ENCODE measurements at places on chromosomes 6 and 20. TPM values are rescaled to one million over a fixed set of nuclear protein-coding genes. Genes with fewer than 3 reads are reported as not detected.

LGSN gene
- 10.8 TPM for total RNA-seq

GRCh38 chr20:49843770-49844380, 31.2 kb downstream of the SLC9A8 start:
- H3K4me1 ChIP-seq: no peaks in the 10 kb centered on the region
- 0 out of 2 replicates have a peak, but pooled peaks cover 3% of the 10 kb centered on the region for H3K36me3 ChIP-seq
- H3K27me3 ChIP-seq: no peaks in the 10 kb centered on the region
- DNase-seq: no peak

GRCh38 chr6:169997930-169998218, 246.5 kb downstream of the ERMARD start:
- DNase-seq: no peak
- H3K4me3 ChIP-seq: no peak overlapping the region
- no peaks in the 10 kb centered on the region for H3K4me1 ChIP-seq
- H3K36me3 ChIP-seq: no peaks in the 10 kb centered on the region
- H3K27ac ChIP-seq: no peak overlapping the region

MUC22 gene
- not detected for total RNA-seq

GRCh38 chr6:35036828-35037663, 104.1 kb downstream of the TCP11 start:
- H3K27ac ChIP-seq: no peak overlapping the region
- no peak for DNase-seq
- H3K27me3 ChIP-seq: no peaks in the 10 kb centered on the region
- H3K36me3 ChIP-seq: no peaks in the 10 kb centered on the region
- H3K4me1 ChIP-seq: peaks cover 2% of the 10 kb centered on the region

DUSP15 gene
- 8.2 TPM for total RNA-seq

DNA sequence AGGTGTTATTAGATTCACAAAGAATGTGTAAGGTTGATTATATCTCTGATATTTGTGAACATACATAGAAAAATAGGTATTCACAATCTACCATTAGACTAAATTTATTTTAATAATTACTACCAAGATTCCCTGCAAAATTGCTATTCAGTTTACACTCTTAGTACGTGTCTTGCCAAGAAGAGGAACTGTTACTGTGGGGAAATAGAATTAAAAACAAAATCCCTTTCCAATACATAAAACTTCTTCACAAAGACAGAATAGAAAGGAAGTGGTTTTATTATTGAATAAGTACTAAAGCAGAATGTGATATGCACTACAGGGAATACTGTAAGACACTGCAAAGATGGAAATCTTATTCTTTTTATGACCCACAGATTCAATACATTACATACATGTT, 17.0 kb downstream of the RAB32 start:
- no peak overlapping the region for H3K27ac ChIP-seq
- no peak for DNase-seq
- no peaks in the 10 kb centered on the region for H3K36me3 ChIP-seq
- H3K4me3 ChIP-seq: no peak overlapping the region

DNA sequence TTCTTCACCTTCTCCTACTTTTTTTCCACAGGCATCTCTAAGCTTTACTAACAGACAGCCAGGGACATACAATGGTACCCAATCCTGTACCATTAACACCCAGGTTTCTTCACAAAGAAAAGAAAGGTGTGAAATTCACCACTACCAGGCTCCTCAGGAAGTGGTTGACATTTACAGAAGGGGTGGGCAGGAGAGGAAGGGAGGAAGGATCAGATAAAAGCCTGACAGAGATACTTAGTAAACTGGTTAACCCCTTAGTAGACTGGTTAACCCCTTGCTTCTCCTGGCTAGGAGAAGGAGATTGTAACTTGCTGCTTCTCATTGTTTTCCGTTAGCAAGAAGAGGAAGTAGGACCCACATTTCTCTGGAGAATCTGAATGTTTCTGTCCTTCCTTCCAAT, 7.2 kb downstream of the SAMD3 start:
- no peaks in the 10 kb centered on the region for H3K27me3 ChIP-seq
- no peaks in the 10 kb centered on the region for H3K4me1 ChIP-seq
- no peak overlapping the region for H3K4me3 ChIP-seq
- no peak for DNase-seq
- H3K36me3 ChIP-seq: no peaks in the 10 kb centered on the region

- H3K27me3 ChIP-seq: no peaks in the 10 kb centered on the region
- H3K27ac ChIP-seq: no peak overlapping the region
- H3K36me3 ChIP-seq: no peaks in the 10 kb centered on the region
- H3K4me1 ChIP-seq: peaks cover 70% of the 10 kb centered on the region
- H3K4me3 ChIP-seq: no peak overlapping the region
These were observed 53.4 kb downstream of the VEGFA start for GRCh38 chr6:43823390-43823789.

GRCh38 chr6:138089325-138089724, 17.9 kb downstream of the PERP start:
- H3K4me1 ChIP-seq: peaks cover 28% of the 10 kb centered on the region
- H3K27ac ChIP-seq: no peak overlapping the region
- no peaks in the 10 kb centered on the region for H3K36me3 ChIP-seq

CD93 gene
- not detected for total RNA-seq

SEMG1 gene
- not detected for total RNA-seq

DNA sequence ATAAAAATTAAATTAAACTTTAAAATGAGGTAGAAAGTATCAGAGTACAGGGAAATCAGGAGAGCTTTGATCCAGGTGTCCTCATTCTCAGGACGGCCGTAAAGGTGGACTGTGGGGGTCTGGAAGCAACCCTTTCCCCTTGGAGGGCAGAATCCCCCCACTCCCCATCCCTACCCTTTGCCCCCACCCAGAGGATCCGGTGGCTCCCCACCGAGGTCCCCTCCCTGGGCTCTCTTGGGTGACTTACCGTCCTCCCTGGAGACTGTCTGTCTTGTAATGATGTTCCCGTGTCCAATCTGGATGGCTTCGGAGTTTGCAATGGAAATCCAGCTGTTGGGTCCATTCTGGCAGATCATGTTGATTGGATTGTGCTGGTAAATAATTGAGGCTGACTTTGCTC, 7.3 kb downstream of the ZBP1 start:
- H3K4me3 ChIP-seq: no peak overlapping the region
- no peak for DNase-seq
- H3K27me3 ChIP-seq: no peaks in the 10 kb centered on the region
- no peaks in the 10 kb centered on the region for H3K4me1 ChIP-seq
- H3K36me3 ChIP-seq: no peaks in the 10 kb centered on the region

GMDS gene
- 31.1 TPM for total RNA-seq

- H3K4me3 ChIP-seq: no peak overlapping the region
- no peak overlapping the region for H3K27ac ChIP-seq
- H3K4me1 ChIP-seq: peaks cover 4% of the 10 kb centered on the region
- no peak for DNase-seq
These were observed 105.6 kb downstream of the TNFRSF21 start for GRCh38 chr6:47203938-47204611.

DNA sequence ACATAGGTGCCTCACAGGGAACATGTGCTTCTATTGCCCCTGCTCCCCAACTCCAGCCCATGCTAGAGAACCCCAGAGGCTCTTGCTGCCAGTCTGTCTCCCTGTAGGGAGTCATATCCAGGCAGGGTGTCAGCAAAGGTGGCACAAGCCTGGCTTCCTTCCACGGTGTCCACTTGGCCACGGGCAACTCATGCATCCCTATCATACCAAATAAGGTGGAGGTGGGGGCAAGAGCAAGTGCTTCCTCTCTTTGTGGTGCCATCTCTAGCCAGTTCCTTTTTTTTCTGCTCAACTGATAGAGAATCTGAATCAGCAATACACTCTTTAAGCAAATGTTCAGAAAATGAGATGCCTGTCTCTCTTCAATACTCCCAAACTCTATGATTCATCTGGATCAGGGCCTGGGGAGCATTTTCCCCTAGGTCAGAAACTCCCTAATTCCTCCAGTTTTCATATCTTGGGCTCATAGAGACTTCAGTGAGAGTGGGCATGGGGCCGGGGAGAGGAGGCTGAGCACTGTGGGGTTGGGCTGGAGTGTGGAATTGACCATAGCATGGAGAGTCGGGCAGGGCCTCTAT, 105.1 kb upstream of the GPR6 start:
- no peak for DNase-seq
- no peaks in the 10 kb centered on the region for H3K4me1 ChIP-seq
- H3K36me3 ChIP-seq: no peaks in the 10 kb centered on the region
- H3K4me3 ChIP-seq: no peak overlapping the region

TMEM200A gene
- 15.6 TPM for total RNA-seq

TAF11 gene
- total RNA-seq: 28.3 TPM

GRCh38 chr6:88512951-88513350, 346.8 kb upstream of the CNR1 start:
- no peak overlapping the region for H3K27ac ChIP-seq
- no peaks in the 10 kb centered on the region for H3K4me1 ChIP-seq
- H3K36me3 ChIP-seq: no peaks in the 10 kb centered on the region
- no peak overlapping the region for H3K4me3 ChIP-seq
- no peak for DNase-seq
- H3K27me3 ChIP-seq: no peaks in the 10 kb centered on the region

- H3K27ac ChIP-seq: no peak overlapping the region
- DNase-seq: no peak
- no peak overlapping the region for H3K4me3 ChIP-seq
- H3K27me3 ChIP-seq: no peaks in the 10 kb centered on the region
- H3K4me1 ChIP-seq: peaks cover 11% of the 10 kb centered on the region
These were observed 119.3 kb downstream of the ASCC3 start for GRCh38 chr6:100761841-100762240.

DNA sequence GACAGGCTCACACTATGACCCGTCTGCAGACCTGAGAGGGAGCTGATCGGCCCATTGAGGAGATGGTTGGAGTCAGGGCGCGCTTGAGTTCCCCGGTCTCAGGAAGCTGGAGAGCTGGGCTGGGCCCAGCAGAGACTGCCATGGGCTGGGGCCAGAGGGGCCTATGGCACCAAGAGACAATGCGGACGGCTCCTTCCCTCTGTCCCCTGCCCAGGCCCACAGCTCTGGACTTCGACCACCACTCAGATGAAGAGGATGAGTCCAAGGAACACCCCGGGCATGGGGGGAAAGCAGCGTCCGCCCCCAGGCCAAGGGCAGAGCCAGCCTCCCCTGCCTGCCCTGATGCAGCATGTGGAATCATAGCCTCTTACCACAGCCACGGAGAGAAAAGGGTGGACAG, 40.2 kb upstream of the PHACTR3 start:
- no peak for DNase-seq
- H3K27me3 ChIP-seq: no peaks in the 10 kb centered on the region
- no peak overlapping the region for H3K4me3 ChIP-seq
- H3K27ac ChIP-seq: no peak overlapping the region
- no peaks in the 10 kb centered on the region for H3K36me3 ChIP-seq

DNA sequence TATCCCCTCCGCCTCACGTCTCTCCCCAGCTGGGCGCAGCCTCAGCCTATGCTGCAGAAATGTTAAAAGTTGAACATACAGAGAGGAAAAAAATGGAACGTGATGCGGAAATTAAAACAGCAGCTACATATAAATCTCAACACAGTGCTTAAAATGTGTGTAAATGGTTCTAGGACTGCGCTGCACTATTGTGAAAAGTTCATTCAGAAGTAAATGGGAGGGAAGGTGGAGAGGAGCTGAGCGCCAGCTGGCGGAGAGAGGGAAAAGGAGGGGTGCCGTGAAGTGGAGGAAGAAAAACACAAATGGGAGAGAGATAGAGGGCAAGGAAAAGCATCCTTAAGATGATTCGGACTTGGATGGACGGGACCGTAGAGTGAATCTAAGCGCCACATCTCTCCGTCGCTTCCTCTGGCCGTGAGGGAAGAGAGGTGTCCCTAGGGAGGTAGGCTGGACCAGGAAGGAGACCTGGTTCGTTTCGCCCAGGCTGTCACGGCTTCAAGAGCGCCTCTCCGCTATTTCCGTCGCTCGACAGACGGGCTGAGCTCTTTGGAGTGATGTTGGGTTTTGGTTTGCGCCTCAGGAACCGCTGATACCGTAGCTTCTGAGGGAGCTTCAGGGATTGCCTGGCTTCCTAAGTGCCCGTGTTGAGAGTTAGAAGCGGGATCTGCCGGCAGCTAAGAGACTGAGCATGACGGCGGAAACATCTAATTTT, 113.7 kb downstream of the TRIM27 start:
- peak overlapping the region; percentile 35 for H3K4me3 ChIP-seq
- DNase-seq: no peak
- H3K36me3 ChIP-seq: no peaks in the 10 kb centered on the region

All from Caco-2 (cell line).